ENCODE measurements at places on chromosomes 6 and 20. TPM values are rescaled to one million over a fixed set of nuclear protein-coding genes. Genes with fewer than 3 reads are reported as not detected.
A peak's percentile ranks its signal among the peaks of the same experiment; 100 is the strongest.

The EPHA7 gene
- 1.3 TPM for total RNA-seq

The TMEM217 gene
- total RNA-seq = 0.30 TPM

The SLC22A2 gene
- total RNA-seq = not detected

The ULBP3 gene
- total RNA-seq = 1.4 TPM

The LY6G5B gene
- total RNA-seq = 3.9 TPM

The RUNX2 gene
- total RNA-seq = 0.43 TPM

The MEP1A gene
- not detected for total RNA-seq

The DUSP15 gene
- 2.9 TPM for total RNA-seq

GRCh38 chr6:145963216-145964068 lies 716 bp downstream of the SHPRH start:
- DNase-seq = peak; percentile 78

DNA sequence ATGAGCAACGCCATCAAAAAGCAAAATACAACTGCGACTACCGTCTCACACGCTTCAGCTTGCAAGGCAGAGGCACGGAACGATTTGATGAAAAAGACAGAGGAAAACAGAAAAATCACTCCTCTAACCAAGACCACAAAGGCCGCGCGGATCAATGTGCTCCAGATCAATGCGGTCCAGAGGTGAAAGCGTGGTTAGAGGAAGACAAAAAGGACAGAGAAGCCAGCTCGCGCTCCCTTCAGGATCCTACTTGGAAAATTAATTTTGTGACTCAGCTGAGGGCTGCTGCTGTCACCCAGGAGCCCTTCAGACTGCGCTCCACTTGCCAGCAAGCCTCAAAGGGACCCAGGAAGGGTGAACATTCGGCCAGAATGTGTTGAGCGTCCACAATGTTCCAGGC lies 140.2 kb upstream of the RPS6KA2 start:
- DNase-seq = no peak

GRCh38 chr6:158828807-158829206 lies 9.6 kb upstream of the EZR start:
- no peak for DNase-seq

- no peak for DNase-seq
Observed at GRCh38 chr6:162109480-162110050, 618.0 kb downstream of the PRKN start.

DNA sequence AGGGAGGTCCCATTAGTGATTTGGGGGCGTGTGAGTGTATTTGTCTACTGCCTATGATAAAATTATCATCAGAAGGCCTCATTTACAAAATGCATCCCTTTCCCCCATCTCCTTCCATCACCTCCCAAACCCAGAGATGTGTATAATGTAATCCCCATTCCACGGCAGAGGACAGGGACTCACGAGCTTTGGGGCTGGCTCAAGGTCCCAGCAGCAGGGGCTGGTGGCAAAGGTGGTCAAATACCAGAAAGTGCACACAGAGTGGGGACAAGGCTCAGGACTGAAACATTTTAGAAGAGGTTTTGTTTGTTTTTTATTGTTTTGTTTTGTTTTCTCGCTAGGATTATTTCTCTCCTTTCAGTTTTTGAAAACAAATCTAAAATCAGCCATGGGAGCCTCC lies 68.5 kb upstream of the TOP1 start:
- no peak for DNase-seq

DNA sequence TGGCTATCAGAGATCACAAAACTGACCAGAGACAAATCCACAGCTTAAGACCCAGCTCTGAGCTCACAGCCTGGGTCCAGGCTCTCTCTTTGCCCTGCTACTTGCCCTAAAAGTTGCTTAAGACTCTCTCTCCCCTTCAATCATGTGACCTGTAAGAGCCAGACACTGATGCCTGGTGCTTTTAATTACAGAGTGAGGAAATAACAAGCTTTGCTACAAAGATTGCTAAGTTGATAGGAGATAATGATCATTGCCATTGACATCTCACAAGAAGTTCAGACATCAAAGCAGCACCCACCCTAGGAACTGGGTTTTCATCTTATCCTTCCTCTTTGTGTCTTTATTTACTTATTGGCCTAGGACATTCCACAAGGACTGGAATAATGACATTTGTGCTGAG lies 125.9 kb upstream of the CD93 start:
- DNase-seq = no peak

GRCh38 chr20:22070610-22071058 lies 365.2 kb downstream of the PAX1 start:
- no peak for DNase-seq

DNA sequence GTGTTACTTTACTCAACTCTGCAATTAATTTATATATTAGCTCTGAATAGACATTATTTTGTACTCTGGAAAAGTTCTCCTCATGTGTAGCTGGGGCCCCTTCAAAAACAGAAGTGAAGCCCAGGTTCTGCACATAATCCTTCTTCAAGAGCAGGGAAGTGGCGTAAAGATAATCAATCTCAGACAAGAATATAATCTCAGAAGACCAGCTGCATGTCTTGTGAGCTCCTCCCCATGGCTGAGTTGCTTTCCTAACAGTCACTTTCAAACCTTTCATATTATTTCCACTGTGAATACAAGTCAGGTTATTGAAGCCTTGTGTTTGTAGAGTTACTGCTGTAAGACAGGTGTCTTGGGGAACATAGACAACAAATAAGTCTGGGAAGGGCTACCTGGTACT lies 691.9 kb downstream of the RFPL4B start:
- DNase-seq = no peak

- DNase-seq = no peak
Observed at GRCh38 chr6:155219858-155220301, 43.9 kb upstream of the CLDN20 start.

GRCh38 chr20:3894796-3895195 lies 5.6 kb downstream of the PANK2 start:
- DNase-seq = no peak

GRCh38 chr6:79864001-79864400 lies 83.4 kb downstream of the ELOVL4 start:
- no peak for DNase-seq

GRCh38 chr6:126042001-126042419 lies 55.7 kb downstream of the TRMT11 start:
- no peak for DNase-seq

DNA sequence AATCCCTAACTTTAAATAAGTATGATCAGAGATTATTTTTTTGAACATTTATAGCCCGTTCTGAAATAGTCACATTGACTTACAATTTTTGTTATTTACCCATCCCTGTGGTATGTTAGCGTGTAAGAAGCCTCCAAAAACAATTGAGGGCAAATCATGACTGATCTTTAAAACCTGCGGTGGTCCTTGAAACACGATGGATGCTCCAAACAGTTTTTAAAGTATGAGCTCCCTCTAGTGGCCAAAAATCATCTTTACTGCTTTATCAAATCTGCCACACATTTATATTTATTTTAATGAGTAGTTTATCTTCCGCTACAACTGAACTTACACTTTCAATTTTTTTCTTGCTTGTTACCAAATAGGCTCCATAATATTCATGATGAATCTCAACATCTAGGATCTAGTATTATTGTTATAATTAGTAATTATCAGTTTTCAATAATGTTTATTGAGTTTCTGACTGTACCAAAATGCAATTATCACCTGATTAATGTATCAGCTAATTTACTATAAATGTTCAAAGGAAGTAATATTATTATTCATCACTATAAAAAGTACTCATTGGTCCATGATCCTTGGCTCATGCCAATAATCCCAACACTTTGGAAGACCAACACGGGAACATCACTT lies 52.2 kb downstream of the MARCKS start:
- no peak for DNase-seq

DNA sequence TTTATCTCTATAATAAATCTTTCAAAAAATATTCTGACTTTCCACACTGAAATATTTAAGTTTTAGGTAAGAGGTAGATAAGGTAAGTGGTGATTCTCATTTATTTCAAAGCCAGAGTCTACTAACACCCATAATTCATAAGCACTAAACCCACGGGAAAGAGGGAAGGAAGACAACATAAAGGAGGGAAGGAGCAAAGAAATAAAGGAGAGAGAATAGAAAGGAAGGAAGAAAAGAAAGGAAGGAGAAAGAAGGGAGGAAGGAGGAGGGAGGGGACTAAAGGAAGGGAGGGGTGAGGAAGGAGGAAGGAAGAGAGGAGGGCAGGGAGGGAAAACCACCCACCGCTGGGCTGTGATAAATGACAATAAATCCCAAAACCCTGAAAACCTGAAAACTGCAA lies 25.2 kb downstream of the MAP3K5 start:
- DNase-seq = no peak

- DNase-seq = no peak
Observed at GRCh38 chr6:155880900-155881299, 425.3 kb upstream of the NOX3 start.

DNA sequence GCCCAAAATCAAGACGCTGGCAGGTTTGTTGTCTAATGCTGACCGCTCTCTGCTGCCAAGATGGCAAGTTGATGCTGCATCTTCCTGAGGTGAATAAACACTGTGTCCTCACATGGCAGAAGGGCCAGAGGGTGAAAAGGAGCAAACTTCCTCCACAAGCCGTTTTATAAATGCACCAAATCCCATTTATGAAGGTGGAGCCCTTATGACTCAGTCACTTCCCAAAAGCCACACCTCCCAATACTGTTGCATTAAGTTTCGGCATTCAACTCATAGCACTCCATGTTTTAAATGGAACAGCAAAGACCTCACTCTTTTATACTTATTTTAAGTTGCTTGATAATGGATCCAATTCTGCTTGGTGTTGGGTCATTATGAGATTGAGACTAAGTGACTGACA lies 316.6 kb downstream of the RFPL4B start:
- no peak for DNase-seq

GRCh38 chr20:42857446-42857845 lies 332.3 kb downstream of the PTPRT start:
- DNase-seq = no peak

GRCh38 chr6:5086294-5086890 lies 1.3 kb downstream of the PPP1R3G start:
- DNase-seq = no peak

GRCh38 chr6:87921034-87921433 lies 126.6 kb upstream of the SPACA1 start:
- DNase-seq = no peak

DNA sequence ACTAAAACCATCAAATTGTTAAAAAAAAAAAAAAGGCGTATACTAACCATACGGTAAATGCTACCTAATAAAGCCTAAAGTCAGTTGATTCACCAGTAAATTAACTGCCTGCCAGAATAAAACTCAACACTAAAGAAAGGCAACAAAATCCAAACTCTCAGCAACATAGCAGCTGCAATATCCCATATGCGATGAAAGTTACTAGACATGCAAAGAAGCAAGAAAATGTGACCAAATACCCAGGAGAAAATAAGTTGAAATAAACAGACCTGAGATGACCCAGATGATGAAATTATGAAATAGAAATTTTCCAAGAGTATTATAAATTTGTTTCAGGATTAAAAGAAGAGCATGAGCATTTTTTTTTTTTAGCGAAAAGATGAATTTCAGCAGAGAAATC lies 103.6 kb upstream of the EDN1 start:
- no peak for DNase-seq

DNA sequence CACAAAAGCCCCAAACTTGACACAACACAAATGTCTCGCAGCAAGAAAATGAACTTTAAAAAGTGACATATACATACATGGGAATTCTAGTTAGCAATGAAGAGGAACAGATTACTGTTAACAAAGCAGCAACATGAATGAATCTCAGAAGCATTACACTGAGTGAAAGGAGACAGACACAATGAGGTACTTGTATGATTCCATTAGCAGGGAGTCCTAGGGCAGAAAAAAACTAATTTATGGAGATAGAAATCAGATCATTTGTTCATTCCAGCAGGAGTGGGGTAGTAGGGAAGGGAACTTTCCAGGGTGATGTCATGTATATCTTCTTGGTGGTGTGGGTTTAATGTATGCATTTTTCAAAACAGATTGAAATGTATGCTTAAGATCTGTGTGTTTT lies 524.4 kb downstream of the KIF16B start:
- DNase-seq = no peak

DNA sequence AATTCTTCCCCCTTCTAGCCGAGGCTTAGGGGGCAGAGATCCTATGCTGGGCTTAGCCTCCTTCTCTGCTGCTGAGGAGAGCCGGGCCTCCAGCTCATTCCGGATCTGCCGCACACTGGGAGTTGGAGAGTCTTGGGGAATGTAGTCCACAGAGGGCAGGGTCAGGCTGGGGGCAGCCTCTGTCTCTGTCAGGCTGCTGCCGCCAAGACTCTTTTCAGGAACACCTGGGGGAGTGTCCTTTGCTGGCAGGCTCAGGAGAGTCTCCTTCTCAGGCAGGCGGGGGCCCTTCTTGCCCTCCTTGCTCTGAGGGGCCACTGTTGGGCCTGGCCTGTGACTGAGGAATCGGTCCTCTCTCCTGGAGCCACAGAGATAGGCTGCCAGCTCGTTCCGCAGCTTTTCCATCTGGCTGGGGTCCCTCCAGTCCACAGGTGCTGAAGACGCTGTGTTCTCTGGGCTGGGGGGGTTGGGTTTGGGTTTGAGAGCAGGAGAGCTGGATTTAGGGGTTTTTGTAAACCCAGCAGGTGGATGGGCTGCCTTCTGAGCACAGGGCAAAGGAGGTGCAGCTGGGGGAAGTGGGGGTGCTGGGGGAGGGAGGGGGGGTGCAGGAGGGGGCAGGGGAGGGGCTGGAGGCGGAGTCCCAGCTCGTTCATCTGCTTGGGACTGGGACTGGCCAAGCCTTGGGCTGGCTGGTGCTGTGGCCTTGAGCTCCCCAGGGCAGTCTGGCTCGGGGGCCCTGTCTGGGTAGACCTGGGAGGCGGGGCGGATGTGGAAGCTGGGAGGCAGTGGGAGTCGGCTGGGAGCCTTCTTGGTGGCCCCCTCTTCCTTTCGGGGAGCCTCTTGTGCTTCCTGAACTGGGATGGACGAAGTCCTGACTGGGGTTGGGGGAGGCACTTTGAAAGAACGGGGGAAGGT lies 36.1 kb downstream of the C6orf132 start:
- peak; percentile 44 for DNase-seq

GRCh38 chr6:136525586-136526195 lies 24.5 kb downstream of the MAP7 start:
- no peak for DNase-seq

GRCh38 chr20:33162313-33162712 lies 5.6 kb upstream of the BPIFA2 start:
- no peak for DNase-seq

- no peak for DNase-seq
Observed at GRCh38 chr6:117076076-117076475, 189.3 kb upstream of the VGLL2 start.

GRCh38 chr6:35534407-35535170 lies 21.9 kb upstream of the TULP1 start:
- DNase-seq = no peak

GRCh38 chr6:108518714-108519576 lies 41.8 kb upstream of the FOXO3 start:
- DNase-seq = no peak

Data from Right ventricle myocardium inferior (tissue), 1 donor.